ENCODE measurements at places on chromosomes 12 and 14.

DNA sequence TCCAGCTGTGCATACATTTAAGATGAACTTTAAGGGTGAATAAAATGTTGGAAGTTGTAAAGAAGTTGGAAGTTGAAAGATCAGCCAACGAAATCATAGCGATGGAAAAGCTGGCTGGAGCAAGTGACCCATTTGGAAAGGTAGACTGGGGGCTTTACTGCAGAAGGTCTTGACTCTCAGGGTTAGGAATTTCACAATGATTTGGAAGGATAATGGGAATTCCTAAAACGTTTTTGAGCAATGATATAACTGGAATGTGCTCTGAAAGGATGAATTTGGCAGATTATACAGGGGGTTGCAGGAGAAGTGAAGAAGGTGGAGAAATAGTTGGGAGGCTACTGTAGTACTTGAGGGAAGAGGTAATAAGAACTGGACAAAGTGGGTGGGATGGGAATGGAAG, 27.4 kb downstream of the EMP1 start:
- DNase-seq, result no peak

DNA sequence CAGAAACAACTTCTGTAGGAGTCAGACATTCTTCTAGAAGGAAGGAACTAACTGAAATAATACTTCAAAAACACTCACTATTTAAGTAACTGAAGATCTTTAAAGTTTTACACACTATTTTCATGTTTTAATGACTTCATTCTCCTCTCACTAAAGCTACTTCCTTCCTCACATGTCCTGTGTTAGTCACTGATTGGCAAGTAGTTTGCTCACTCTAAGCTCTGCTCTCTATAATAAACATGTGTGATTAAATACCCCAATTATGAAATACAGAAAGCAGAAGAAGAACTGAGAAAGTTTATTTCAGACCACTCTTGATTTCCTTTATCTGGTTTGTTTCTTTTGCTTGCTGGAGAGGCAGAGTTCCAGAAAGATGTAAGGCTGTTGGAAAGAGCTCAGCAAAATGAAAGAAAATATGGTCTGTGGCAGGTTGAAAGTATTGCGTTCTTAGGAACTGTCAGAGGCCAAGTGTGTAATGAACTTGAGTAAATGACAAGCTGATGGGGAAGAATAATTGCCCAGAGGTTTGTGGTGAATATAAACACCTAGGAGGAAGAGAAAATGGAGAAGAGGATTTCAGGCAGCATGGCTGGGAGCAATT, 522.0 kb upstream of the SEL1L start:
- DNase-seq, result no peak

GRCh38 chr12:50728841-50729240, 35.1 kb upstream of the ATF1 start:
- DNase-seq, result no peak

GRCh38 chr12:2160043-2160442, 107.3 kb downstream of the CACNA1C start:
- no peak for DNase-seq

DNA sequence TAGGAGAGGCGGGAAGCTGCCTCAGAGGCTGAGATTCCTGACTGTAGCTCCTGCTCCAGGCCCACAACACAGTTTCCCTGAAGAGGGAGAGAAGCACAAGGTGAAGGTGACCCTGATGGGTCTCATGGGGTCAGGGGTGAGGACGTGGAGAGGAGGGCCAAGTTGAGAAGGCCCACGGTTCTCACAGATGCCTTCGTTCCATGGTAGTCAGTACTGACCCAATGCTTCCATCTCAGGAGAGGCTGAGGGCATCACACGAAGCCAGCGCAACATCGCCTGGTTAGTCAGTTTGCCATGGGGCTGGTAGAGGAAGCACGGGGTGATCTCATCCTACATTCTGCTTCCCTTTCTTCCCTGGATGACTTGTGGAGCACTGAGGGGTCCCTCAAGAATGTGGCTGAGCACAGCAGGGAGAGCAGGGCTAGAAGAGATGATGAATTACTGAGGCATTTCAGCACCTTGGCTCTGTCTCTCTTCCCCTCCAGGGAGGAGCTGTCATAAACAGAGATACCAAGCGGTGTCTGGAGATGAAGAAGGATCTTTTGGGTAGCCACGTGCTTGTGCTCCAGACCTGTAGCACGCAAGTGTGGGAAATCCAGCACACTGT, 51.9 kb downstream of the GALNT8 start:
- no peak for DNase-seq

- no peak for DNase-seq
These were observed 38.0 kb downstream of the CCDC60 start for GRCh38 chr12:119372540-119372939.

DNA sequence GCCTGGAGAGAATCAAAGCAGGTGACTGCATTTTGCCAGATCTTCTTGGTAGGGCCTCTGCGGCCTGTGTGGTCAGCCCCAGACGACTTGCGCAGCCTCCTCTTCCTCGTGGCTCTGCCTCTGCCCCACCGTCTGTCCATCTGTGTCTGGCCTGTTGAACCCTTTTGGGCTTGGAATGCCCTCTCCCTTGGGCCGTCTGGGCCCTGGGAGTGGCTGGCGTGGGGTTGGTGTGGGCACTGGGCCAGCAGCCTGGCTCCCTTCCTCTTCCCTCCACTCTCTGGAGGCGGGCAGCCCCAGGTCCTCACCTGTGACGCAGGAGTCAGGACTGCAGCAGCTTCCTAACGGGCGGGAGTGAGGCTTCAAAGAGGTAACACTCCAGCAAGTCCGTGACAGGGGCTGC, 9.7 kb upstream of the CCDC197 start:
- no peak for DNase-seq

DNA sequence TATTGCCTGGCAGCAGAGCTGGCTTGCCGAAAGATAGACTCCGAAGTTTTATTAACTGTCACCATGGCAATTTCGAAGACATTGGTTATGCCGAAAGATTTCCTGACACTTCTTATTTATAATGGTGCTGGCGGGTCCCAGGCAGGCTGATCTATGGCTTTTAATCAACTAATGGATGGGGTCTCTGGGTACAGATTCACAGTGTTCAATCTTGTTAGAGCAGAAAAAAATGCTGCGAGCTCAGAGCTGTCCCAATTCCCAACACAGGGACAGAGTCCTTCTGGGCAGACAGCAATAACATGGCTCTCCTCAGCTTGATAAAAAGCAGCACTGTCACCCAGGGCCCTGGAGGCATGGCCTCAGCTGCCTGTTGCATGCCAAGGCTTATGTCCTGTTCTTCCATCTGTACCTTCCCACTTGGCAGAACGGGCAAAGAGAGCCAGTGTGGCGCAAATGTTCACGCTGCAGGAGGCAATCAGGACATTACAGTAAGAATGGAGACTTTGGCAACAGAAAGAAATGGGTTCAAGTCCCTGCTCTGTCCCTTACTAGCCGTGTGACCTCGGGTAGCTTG, 228.2 kb upstream of the PWP1 start:
- DNase-seq, result no peak

DNA sequence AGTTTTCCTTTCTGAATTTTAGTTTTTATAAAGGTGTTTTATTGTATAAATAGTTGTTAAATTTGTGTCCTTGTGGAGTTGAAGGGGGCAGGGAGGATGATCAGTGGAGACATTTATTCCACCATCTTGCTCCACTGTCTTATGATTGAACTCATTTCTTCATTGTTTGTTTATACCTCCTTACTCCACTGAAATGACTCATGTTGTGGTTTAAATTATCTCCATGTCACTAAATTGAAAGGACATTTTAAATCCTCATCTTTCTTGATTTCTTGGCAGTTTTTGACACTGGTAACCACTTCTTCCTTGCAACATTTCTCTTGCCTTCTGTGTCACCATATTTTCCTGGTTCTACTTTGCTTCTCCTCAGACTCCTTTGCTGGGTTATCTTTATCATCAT, 23.6 kb upstream of the FERMT2 start:
- no peak for DNase-seq

All from epithelial cell of proximal tubule (primary cell).